Activated CD8-positive, alpha-beta memory T cell treated with anti-CD3 and anti-CD28 coated beads for 1 hour (primary cell): ENCODE measurements at places on chromosomes 6 and 20.

DNA sequence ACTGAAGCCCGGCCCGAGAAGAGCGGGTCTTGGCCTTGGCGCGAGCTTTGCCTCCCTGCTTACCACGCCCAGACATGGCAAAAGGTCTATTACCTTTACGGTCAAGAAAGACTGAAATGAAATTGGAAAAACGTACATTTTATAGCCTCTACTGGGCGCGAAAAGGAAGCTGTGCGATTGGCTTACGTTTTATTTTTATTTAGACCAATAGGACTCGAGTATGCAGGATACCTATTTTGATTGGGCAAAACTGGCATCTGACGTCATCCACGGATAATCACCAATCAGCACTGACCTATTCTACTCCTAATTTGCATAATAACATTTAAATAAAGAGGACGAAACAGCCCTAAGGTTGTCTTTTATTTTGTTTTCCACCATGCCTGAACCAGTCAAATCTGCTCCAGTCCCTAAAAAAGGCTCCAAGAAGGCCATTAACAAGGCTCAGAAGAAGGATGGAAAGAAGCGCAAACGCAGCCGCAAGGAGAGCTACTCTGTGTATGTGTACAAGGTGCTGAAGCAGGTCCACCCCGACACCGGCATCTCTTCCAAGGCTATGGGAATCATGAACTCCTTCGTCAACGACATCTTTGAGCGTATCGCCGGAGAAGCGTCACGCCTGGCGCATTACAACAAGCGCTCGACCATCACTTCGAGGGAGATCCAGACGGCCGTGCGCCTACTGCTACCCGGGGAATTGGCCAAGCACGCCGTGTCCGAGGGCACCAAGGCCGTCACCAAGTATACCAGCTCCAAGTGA is 97.4 kb downstream of the OR2B2 start:
- no peak for DNase-seq

DNA sequence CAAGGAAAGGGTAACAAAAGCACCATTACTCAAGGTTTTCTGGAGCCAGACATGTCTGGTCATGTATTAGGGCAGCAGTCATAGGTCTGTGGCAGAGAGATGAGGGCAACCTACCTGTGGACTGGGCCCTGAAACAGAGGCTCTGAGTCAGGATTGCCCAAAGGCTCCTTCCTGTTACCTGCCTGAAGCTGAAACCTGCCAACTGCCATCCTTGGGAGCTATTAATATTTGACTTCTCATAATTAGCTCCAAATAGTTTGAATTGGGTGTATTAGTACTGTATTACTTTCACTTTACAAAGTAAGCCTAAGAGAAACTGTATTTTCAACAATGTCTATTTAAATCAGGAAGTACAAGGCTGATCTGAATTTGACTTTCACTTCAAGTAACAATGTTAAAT is 72.0 kb upstream of the TBX18 start:
- no peak for DNase-seq

GRCh38 chr6:164247106-164247505 is 832.6 kb downstream of the QKI start:
- DNase-seq: no peak

GRCh38 chr6:978937-979685 is 286.2 kb upstream of the EXOC2 start:
- no peak for DNase-seq

DNA sequence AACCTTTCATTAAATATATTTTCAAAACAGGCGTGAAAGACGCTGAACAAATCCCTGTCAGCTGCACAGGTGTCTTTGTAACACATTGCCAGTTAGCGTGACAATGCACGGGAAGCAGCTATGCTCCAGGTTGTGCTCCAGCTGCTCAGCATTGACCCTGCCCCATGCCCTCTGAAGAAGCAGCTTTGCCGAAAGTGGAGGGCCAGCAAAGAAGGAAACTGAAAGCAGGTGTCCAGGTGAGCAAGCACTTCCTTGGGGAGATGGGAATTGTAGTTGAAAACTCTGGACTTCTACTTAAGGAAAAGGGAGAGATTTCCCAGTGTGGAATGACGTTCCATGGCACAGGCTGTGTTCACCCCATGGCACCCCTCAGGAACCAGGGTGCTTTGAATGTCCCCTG is 125.7 kb downstream of the TTLL2 start:
- DNase-seq: no peak

DNA sequence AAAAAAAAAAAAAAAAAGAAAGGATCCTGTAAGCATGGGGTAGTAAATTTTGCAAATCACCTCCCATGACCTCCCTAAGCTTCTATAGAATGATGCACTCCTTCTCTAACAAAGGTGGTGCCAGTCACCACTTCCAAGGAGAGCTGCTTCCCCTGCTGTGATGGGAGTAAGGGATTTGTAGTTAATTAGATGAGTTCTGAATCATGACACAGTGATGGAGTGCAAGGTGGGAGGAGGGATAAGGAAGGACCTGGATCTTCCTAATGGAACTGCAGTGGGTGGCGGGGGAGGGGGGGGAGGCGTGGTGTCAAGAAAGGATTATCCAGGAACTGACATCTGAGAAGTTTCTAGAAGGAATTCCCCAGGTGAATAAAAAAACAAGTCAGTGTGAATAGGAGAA is 47.8 kb downstream of the NRN1 start:
- DNase-seq: no peak

- no peak for DNase-seq
These were observed 123.0 kb downstream of the PLCB1 start for GRCh38 chr20:8254911-8255582.
